ENCODE measurements at places on chromosomes 12 and 14. TPM values are rescaled to one million over a fixed set of nuclear protein-coding genes. Genes with fewer than 3 reads are reported as not detected.
A peak's percentile ranks its signal among the peaks of the same experiment; 100 is the strongest.

DNA sequence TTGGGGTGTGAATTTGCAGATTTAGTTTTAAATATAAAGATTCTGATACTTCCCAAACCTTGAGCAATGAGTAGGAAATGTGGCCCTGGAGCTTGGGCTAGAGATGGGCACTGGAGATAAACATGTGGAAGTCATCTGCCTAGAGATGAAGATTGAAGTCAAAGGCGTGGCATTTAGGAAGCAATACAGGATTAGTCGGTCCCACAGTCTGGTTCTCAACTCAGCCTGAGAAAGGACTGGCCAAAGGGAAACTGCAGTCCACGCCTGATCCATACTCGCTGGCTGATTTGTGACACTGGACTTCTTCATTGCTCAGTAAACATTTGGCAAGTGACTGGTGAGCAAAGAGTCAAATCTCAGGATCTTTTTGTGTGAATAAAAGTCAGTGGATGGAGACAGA is 268.2 kb upstream of the ATP2B1 start:
- no peaks in the 10 kb centered on the region for H3K4me1 ChIP-seq
- no peaks in the 10 kb centered on the region for H3K27me3 ChIP-seq
- no peak for DNase-seq
- H3K4me3 ChIP-seq = no peak overlapping the region
- no peak overlapping the region for H3K27ac ChIP-seq

DNA sequence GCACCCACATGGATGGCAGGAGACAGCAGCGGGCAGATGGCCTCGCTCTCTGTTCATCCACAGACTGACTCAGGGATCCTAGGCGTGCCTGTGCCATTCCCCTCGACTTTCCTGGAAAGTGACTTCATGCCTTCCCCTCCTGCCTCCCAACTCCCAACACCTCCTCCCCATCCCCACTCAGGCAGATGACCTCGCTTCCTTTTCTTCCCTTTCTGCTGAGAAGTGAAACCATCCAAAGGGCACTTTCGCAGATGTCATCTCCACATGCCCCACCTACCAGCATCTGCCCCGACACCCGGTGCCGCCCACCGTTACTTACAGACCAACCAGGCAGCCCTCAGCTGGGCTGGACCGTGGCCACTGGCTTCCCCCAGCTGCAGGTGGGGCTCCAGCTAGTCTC is 29.6 kb downstream of the BEGAIN start:
- no peak overlapping the region for H3K27ac ChIP-seq
- no peak for DNase-seq
- H3K4me1 ChIP-seq = peaks cover 6% of the 10 kb centered on the region
- H3K27me3 ChIP-seq = no peaks in the 10 kb centered on the region

GRCh38 chr14:79028281-79028680 is 858.1 kb downstream of the NRXN3 start:
- no peaks in the 10 kb centered on the region for H3K27me3 ChIP-seq
- no peak overlapping the region for H3K4me3 ChIP-seq
- no peaks in the 10 kb centered on the region for H3K36me3 ChIP-seq
- no peak overlapping the region for H3K27ac ChIP-seq

- no peak for DNase-seq
- H3K4me1 ChIP-seq = no peaks in the 10 kb centered on the region
- H3K27ac ChIP-seq = no peak overlapping the region
- H3K4me3 ChIP-seq = no peak overlapping the region
- no peaks in the 10 kb centered on the region for H3K27me3 ChIP-seq
Observed at GRCh38 chr12:5210923-5211290, 167.2 kb downstream of the KCNA5 start.

DNA sequence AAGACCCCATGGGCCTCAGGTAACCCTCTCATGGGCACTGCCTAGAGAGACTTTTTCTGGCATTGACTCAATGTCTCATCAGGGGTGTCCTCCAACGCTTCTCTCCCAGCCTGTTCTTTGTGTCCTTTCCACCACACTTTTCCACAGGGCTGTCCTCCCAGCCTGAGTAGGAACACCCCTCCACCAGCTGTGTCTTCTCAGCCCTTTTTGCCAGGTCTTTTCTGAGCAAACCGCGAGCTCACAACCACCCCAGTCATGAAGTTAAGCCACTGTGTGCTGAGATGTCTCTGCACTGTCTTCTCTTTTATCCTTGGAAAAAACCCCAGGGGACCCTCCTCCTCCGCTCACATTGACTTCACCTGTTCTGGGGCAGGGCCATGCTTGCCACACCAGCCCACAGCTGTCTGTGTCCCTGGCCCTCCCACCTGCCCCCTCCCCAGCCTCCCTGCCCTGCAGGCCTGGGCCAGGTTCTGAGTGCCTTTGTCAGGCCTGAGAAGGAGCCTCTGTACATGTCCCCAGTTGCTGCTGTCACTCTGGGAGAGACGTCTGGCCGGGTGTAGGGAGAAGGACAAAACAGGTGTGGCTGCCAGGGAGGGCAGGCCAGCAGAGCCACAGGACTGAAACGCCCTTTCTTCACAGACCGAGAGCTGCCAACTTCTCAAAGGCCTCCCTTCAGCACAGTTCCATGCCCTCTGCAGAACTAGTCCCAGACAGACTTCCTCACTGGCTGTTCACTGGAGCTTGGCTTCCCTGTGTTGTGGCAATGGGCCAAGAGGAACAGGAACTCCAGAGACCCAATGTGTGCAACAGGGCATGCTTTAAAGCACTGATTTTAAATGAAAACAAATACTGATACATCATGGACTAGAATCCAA is 50.5 kb upstream of the PNMA1 start:
- peak; percentile 82 for DNase-seq
- no peak overlapping the region for H3K4me3 ChIP-seq
- H3K27me3 ChIP-seq = no peaks in the 10 kb centered on the region
- peak overlapping the region; percentile 43 for H3K27ac ChIP-seq

DNA sequence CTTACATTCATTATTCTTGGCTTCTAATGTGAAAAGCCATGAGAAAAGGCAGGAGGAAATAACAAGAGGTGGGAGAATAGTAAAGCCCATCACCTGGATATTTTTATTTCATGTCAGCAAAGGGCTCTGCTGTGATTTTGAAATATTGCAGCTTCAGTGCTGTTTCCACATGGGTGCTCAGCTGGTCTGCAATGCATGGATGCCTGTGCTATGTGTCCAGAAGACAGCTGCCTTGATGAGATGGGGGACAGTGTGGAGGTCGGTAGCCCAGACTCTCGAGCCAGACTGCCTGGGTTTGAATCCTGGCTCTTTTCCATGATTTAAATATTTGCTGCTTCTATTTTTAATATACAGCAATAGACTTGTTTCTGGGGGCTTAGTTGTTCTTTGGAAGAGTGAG is 477.5 kb upstream of the GARIN6 start:
- H3K27ac ChIP-seq = no peak overlapping the region
- no peaks in the 10 kb centered on the region for H3K4me1 ChIP-seq
- DNase-seq = no peak
- H3K27me3 ChIP-seq = no peaks in the 10 kb centered on the region

DNA sequence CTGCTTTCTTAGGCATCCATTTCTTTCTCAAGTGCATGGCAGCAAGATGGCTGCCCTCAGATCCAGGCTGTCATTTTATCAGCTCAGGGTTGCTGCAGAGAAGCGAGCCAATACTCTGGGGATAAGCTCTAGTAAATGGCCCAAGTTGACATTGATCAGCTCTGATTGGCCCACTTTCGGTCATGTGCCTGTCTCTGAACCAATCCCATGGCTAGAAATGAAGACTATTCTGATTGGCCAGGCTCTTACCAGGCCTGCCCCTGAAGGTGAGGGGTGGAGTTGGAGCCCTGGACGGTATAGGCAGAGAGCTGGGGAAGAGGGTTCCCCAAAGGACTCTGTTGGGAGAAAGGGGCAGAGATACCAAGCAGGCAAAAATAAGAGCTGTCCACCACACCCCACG is 41.4 kb downstream of the MYO1H start:
- H3K27ac ChIP-seq = no peak overlapping the region
- no peaks in the 10 kb centered on the region for H3K36me3 ChIP-seq
- DNase-seq = no peak
- no peaks in the 10 kb centered on the region for H3K4me1 ChIP-seq
- no peak overlapping the region for H3K4me3 ChIP-seq
- H3K27me3 ChIP-seq = peaks cover 8% of the 10 kb centered on the region

GRCh38 chr14:101068313-101069227 is 165.0 kb upstream of the RTL1 start:
- no peak overlapping the region for H3K27ac ChIP-seq
- H3K27me3 ChIP-seq = peaks cover 14% of the 10 kb centered on the region
- no peak overlapping the region for H3K4me3 ChIP-seq
- no peak for DNase-seq
- no peaks in the 10 kb centered on the region for H3K36me3 ChIP-seq

- H3K4me1 ChIP-seq = peaks cover 6% of the 10 kb centered on the region
- peaks cover 70% of the 10 kb centered on the region for H3K36me3 ChIP-seq
- H3K4me3 ChIP-seq = no peak overlapping the region
- H3K27ac ChIP-seq = no peak overlapping the region
Observed at GRCh38 chr14:69387311-69387710, 10.8 kb downstream of the ERH start.

DNA sequence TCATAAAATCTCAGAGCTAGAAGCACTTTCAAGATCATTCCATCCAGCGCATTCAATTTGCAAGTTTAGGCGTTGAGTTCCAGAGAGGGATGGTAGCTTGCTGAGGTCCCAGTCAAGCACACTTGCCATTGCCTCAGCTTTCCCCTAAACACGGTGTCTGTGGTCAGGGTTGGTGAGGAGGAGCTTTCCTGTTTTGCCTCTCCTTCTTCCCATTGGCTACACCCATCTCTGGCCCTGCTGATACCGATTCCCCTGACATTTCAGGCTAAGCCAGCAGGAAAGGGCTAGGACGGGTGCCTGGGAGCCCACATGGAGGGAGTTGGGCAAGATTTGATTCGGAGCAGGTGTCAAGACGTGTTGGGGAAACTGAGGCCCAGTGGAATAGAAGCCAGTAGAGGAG is 9.1 kb downstream of the NFATC4 start:
- no peak overlapping the region for H3K4me3 ChIP-seq
- H3K27ac ChIP-seq = no peak overlapping the region
- H3K36me3 ChIP-seq = no peaks in the 10 kb centered on the region
- H3K4me1 ChIP-seq = no peaks in the 10 kb centered on the region
- peaks cover 8% of the 10 kb centered on the region for H3K27me3 ChIP-seq
- no peak for DNase-seq

DNA sequence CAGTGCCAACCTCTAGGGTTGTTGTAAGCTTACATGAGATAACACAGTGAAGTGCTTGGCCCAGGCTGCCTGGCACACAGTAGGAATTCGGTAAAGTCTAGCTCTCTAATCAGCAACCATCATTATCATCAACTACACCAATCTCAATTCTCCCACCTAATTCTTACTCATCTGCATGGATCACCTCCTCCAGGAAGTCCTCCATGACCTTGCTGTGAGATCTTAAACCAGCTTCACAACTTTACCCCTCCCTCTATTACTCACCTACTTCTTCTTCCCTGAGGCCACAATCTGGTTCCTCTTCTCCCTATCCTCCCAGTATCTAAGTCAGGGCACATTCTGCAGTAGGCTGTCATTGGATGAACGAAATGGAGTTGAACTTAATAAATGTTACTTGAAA is 67.3 kb downstream of the GSC start:
- peaks cover 5% of the 10 kb centered on the region for H3K27me3 ChIP-seq
- no peaks in the 10 kb centered on the region for H3K4me1 ChIP-seq
- H3K27ac ChIP-seq = no peak overlapping the region
- no peak overlapping the region for H3K4me3 ChIP-seq
- no peaks in the 10 kb centered on the region for H3K36me3 ChIP-seq
- no peak for DNase-seq

GRCh38 chr14:90666571-90666970 is 149.7 kb downstream of the TTC7B start:
- H3K4me1 ChIP-seq = peaks cover 12% of the 10 kb centered on the region
- no peak overlapping the region for H3K4me3 ChIP-seq
- no peaks in the 10 kb centered on the region for H3K36me3 ChIP-seq

- no peaks in the 10 kb centered on the region for H3K27me3 ChIP-seq
- no peak overlapping the region for H3K4me3 ChIP-seq
- no peaks in the 10 kb centered on the region for H3K36me3 ChIP-seq
- no peaks in the 10 kb centered on the region for H3K4me1 ChIP-seq
- DNase-seq = no peak
Observed at GRCh38 chr12:100778967-100779590, 15.5 kb upstream of the ANO4 start.

DNA sequence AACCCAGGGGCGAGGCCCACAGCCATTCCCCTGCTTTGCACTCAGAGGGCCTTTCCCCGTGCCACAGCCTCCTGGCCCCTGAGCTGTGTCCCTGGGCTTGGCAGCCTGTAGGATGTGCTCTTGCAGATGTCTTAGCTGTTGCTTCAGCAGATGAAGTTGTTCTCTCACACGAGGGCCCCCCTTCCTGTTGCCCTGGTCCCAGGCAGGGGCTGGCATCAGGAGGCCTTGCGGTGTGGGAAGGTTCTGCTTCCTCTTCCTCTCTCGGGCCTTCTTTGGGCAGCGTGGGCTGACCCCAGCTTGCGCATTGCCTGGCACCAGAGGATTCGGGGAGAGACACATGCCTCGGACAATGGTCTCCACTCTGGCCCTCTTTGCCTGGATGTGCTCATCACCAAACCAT is 12.7 kb downstream of the PROX2 start:
- DNase-seq = no peak
- peaks cover 17% of the 10 kb centered on the region for H3K4me1 ChIP-seq
- H3K27ac ChIP-seq = no peak overlapping the region
- H3K4me3 ChIP-seq = no peak overlapping the region
- no peaks in the 10 kb centered on the region for H3K36me3 ChIP-seq
- H3K27me3 ChIP-seq = no peaks in the 10 kb centered on the region

DNA sequence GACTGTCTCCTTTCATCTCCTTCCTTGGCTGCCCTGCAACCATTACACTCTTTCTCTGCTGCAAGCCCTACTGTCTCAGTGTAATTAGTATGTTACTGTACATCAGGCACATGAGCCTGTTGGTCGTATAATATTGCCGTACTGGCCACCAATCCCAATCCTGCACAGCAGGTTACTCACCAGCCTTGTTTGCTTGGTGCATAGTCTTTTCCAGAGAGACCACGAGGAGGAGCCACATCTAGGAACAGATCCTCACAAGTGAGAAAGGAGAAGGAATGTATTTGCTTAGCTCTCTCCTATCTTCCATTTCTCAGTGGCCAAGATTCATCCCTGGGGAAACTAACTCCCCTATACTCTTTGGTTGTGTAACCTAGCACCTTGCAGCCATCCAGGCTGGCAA is 33.0 kb upstream of the BICDL1 start:
- H3K27me3 ChIP-seq = no peaks in the 10 kb centered on the region
- no peak overlapping the region for H3K4me3 ChIP-seq
- no peaks in the 10 kb centered on the region for H3K36me3 ChIP-seq
- DNase-seq = no peak
- no peak overlapping the region for H3K27ac ChIP-seq

Gene MLXIP
- 28.1 TPM for polyA plus RNA-seq

Gene PLA2G1B
- polyA plus RNA-seq = not detected

Gene HECTD4
- 54.1 TPM for polyA plus RNA-seq

Gene VAMP1
- 94.6 TPM for polyA plus RNA-seq
